ENCODE measurements at places on chromosomes 11 and 22.
A peak's percentile ranks its signal among the peaks of the same experiment; 100 is the strongest.

- DNase-seq = no peak
Observed at GRCh38 chr22:48824712-48825651, 1002.7 kb downstream of the BRD1 start.

DNA sequence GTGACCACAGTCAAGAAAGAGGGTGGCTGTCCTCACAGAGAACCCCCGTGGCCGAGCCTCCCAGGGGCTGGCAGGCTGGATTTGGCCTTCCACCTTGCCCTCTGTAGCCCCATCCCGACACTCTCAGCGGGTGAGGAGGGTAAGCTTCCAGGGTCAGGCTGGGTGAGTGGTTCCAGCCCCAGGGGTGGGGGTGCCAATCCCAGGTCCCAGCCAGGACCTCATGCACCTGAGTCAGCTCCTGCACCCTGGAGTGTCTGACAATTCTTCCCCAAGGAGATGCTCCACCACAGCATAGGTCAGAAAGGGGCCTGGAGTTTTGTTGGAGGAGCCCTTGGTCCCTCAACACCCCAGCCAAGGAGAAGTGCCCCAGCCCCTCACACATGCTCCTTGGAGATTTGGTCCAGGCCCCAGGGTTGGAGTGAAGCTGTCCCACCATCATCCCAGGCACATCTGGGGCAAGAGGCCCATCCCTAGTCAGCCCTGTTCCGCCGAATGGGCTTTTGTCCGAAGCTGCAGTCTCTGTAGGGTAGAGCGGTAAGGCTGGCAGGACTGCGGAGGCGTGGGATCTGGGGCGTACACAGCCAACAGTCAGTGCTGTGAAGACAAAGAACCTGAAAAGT lies 8.4 kb downstream of the LINC01488 start:
- DNase-seq = no peak

- DNase-seq = no peak
Observed at GRCh38 chr11:78350646-78351165, 66.9 kb downstream of the GAB2 start.

DNA sequence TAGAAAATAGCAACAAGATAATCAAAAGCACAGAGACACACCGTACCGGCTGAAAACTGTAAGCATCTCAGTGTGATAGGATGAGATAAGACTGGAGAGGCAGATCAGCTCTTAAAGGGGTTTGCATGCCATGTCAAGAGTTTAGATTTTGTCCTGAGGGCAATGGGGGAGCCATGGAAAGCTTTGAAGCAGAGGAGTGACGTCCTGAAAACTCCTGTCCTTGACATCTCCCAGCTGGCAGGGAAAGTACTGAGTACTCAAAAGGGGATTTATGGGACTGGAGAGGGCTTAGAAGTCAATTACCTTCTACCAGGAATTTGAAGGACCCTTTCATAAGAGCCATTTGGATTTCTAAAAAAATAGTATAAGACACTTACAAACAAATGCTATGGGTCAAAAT lies 420.5 kb upstream of the NARS2 start:
- no peak for DNase-seq

GRCh38 chr22:30262917-30263741 lies 3.5 kb downstream of the OSM start:
- no peak for DNase-seq

- DNase-seq = no peak
Observed at GRCh38 chr11:32050264-32050663, 40.6 kb upstream of the RCN1 start.

DNA sequence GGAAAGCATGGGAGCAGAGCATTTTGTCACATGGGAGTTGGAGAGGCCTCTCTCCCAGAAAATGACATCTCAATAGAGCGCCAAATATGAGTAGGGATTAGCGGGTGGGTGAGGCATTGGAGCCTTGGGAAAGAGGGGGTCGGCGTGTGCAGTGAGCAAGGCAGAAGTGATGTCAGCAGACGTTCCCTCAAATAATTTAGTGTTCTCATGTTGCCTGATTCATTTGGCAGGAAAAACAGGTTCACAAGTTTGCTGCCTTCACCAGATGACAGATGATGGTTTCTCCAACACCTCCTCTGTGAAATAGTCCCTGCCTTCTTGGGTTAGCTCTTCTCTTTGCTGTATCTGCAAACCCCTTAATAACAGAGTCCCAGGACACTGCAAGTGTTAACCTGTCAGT lies 118.5 kb upstream of the ARHGAP20 start:
- no peak for DNase-seq

GRCh38 chr11:42972741-42973140 lies 339.1 kb upstream of the API5 start:
- DNase-seq = no peak

DNA sequence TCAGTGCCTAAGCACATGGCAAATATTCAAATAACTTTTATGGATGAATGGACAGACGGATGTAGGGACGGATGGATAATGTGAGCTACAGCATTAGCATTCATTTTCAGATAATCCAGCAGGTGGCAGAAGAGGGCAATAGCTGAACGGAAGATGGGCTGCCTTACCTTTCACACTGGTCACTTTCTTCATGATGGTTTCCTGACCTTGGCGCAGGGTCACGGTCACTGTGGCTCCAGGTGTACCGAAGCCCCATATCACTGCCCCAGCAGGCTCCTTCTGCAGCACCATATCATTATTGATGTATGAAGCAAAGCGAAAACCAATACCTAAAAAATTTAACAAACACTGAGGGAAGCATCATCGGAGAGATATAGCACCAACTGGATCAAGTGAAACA lies 4.3 kb downstream of the SIAE start:
- peak; percentile 12 for DNase-seq

DNA sequence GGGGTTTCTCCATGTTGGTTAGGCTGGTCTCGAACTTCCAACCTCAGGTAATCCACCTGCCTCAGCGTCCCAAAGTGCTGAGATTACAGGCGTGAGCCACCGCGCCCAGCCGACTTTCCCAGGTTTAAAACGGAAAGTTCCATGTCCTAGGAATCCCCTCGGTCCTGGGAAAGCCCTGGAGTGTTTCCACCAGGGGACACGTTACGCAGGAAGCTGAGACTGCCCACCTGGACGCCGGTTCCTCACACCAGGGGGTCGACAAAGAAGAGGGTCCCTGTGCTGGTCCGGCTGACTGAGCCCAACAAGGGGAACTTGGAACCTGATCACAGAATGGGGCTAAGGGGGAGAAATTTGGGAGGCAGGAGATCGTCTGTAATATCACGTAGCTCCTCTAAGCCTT lies 3.5 kb upstream of the B4GALNT4 start:
- DNase-seq = no peak

GRCh38 chr22:45877651-45878050 lies 99.3 kb downstream of the WNT7B start:
- no peak for DNase-seq

DNA sequence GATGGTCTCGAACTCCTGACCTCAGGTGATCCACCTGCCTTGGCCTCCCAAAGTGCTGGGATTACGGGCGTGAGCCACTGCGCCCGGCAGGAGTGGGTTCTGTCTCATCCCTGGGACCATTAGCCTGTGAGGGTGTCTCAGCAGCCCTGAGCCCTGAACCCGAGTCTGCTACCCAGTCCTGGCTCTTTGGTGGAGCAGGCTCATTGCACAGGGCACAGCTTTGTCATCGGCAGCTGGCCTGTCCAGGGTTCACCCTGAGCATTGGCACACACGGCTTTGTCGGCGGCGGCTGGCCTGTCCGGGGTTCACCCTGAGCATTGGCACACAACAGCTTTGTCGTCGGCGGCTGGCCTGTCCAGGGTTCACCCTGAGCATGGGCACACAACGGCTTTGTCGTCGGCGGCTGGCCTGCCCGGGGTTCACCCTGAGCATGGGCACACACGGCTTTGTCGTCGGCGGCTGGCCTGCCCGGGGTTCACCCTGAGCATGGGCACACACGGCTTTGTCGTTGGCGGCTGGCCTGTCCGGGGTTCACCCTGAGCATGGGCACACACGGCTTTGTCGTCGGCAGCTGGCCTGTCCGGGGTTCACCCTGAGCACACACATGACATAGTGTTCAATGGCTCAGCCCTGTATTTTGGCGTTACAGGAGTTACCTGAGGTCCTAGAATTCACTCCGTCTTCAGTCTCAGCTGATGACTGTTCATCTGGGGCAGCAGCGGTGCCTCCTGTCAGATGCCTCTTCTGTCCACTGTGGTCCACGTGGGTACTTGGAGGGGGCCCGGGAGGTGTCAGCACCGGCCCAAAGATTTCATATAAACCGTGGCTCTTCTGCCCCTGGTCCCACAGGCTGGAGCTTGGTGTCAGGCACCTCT lies 1082.5 kb downstream of the BRD1 start:
- DNase-seq = no peak

DNA sequence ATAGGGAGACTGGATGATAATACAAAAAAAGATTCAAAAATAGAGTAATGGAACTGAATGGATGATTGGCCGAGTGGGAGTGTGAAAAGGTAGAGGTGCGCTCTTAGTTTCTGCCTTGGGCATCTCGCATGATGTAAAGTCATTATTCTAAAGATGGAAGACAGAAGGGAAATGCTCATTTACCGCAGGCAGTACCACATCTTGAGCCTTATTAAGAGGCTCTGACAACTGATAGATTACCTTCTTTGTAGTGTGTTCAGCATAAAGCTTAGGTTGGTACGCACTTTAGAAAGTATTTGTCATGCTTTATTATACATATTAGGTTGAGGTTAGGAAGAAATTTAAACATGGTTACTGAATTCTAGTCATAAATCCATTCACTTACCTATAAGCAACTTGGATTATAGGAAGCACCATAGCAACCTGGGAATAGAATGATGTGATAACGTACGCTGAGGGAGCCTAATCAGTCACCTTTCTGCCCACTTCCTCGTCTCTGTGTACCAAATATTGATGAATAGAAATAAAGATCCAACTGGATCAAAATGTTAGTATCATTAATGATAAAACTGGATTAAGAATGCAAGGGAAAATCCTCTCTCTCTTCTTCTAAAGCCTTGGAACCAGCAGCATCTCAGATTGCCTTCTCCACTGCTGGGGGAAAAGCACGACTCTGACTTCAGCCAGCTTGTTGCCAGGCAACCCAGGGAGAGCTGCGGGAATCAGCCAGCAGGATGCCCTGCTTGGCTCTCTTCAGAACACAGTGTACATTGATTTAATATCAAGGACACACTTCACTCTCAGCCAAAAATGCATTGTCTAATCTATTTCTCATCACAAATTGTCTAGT lies 29.0 kb upstream of the VWA5A start:
- DNase-seq = peak; percentile 34

DNA sequence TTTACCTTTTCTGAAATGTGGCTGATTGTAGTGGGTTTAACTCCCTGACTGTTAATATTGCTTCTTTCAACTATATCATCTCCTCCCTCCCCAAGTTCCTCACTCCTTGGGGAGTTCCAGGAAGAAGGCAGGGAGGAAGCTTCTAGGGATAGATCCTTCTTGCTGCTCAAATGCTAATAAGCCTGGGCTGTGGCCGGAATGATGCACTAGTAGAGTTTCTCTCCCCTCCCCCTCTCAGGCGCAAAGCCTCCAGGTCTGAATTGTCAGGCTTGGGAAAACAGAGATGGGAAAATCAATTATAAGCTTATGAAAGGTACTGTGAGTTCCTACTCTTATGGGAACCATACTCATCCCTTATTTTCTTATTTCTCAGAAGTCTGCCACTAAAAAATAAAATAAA lies 30.8 kb downstream of the FEZ1 start:
- no peak for DNase-seq

DNA sequence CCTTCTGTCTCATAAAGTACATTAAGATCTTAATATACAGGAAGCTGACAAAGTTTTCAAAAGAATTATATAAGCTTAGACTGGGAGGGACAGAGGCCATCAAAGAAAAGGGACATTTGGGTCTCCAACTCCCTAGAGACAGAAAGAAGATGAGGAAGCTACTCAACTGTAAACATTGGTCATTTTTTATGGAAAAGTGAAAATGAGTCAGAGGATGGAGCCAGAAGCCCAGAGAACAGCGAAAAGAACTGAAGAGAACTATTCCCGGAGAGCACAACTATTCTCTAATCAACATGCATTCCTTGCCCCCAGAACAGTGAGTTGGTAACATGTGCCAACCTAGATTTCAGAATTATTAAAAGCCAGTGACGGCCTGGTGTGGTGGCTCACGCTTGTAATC lies 779.3 kb downstream of the DLG2 start:
- no peak for DNase-seq

DNA sequence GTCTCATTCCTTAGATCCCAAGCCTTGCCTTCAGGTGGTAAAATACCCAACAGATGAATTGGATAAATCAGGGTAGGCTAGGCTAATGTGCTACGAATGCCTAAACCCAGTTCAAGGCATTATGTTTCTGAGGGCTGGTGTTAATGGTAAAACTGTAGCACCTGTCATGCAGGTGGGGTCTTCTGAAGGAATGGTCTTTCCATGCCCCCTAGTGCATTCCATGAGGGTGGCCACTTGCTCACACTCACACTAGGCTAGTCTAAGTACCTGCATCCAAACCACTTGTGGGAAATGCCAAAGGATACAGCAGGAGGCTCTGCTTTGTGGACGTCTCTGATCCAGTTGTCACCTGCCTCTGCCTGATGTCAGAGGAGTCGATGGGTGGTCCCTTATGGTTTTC lies 24.2 kb upstream of the UCP3 start:
- no peak for DNase-seq

GRCh38 chr11:126341760-126342161 lies 13.7 kb upstream of the ST3GAL4 start:
- no peak for DNase-seq

GRCh38 chr22:31952094-31952401 lies 7.7 kb downstream of the YWHAH start:
- DNase-seq = no peak

DNA sequence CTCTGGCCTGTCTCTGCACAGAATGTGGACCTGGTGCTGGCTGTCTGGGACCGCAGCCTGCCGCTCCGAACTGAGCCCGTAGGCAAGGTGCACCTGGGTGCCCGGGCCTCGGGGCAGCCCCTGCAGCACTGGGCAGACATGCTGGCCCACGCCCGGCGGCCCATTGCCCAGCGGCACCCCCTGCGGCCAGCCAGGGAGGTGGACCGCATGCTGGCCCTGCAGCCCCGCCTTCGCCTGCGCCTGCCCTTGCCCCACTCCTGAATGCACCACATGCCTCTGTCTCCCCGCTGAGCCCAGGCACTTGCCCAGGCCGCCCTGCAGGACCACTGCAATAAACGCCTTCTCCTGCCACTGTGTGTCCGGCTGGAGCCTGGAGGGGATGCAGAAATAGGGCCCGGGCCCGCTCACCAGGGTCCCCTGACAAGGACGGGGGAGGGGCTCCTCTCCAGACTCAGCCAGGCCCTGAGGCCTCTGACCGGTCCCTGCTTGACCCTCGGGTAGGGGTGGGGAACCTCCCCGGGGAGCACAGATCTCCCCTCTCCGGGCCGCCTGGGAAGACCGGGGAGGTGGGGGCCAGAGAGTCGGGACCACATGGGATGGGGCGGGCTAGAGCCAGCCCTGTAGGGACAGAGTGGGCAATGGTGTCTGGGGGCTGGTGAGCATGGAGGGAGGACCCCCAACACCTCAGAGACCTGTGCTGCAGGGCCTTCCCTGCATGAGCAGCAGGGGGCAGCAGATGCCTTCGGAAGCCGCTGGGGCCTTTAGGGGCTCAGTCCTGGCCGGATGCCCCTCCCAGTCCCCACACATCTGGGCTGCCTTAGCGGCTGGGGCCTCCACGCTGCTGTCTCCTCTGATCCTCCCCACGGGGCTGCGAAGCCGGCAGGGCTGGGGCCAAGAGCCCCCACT lies 1.4 kb upstream of the TNNI2 start:
- DNase-seq = no peak

GRCh38 chr11:63551889-63552266 lies 11.3 kb downstream of the PLAAT2 start:
- no peak for DNase-seq

- no peak for DNase-seq
Observed at GRCh38 chr22:50171965-50172421, 1.5 kb downstream of the PANX2 start.

Measured in NCI-H774 (cell line).